ENCODE measurements at places on chromosomes 5 and 9.

DNA sequence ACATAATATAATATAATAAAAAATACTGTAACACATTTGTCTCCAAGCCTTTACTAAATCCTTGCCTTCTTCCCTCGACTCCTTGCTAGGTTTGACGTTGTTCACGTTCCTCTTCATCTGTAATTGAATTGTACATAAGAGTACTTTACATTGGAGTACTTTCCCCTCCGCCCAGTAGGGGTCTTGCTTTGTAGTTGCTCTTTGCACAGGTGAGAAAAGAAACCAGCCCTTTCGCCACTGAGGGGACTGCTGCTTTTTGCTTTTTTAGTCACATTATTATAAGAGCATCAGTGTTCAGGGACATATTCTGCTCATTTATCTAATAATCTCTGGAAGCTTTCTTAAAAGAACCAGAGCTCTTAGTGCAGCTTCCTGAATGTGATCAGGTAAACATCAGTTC lies 115.0 kb downstream of the CETN3 start:
- DNase-seq: no peak

GRCh38 chr5:171207256-171207847 lies 101.7 kb upstream of the TLX3 start:
- DNase-seq: no peak

DNA sequence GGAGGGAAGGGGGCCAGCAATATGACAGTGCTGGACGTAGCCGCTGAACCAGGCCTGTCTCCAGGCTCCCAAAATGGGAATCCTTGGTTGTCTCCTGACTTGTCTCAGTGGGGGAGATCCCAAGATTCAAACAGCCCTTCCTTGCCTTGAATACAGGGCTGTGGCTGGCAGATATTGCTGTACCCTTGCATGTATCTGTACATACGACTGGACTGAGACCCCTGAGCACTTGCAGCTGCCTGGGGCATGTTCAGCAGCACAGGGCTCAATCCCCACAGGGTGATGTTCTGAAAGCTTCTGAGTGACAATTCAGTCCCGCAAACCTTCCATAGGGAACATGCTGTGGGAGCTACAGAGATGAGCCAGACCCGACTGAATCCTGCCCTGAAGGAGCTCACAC lies 13.3 kb downstream of the OR13J1 start:
- DNase-seq: no peak

DNA sequence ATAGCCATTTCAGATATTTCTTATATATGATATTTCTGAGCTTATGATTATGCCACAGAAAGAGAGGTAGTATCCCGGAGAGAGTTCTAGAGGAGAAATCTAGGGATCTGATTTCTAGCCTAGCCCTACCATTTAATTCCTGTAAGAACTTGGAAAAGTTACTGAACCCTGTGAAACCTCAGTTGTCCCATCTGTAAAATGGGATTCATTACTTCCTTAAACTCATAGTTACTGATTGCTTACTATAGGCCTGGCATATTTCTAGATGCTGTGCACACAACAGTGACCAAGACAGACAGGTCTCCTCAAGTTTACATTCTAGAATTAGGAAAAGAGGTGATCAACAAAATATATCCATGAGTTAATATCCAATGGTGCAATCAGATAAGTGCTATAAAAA lies 30.8 kb upstream of the SMAD5 start:
- DNase-seq: no peak

- DNase-seq: no peak
These were observed 146.3 kb upstream of the FSTL4 start for GRCh38 chr5:133758641-133759040.
